ENCODE measurements at places on chromosomes 2 and 18.

GRCh38 chr2:101704816-101705578, 7.5 kb downstream of the MAP4K4 start:
- no peak for DNase-seq

DNA sequence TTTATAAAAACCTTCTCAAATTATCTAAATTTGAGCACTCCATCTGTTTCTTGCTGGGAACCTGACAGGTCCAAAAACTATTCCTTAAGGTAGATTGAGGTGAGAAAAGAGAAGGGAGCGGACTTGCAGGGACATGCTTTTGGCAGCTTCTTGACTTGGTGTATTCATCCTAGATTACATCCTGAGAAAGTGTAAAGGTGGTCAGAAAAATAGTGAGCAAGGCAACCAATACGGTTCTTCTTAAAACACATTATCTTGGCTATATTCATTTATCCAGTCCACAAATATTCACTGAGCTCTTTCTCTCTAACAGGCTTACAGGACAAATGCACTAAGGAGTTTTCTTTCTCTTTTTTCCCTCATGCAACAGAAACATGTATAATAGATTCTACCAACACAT, 230.0 kb downstream of the LRP1B start:
- DNase-seq, result no peak

DNA sequence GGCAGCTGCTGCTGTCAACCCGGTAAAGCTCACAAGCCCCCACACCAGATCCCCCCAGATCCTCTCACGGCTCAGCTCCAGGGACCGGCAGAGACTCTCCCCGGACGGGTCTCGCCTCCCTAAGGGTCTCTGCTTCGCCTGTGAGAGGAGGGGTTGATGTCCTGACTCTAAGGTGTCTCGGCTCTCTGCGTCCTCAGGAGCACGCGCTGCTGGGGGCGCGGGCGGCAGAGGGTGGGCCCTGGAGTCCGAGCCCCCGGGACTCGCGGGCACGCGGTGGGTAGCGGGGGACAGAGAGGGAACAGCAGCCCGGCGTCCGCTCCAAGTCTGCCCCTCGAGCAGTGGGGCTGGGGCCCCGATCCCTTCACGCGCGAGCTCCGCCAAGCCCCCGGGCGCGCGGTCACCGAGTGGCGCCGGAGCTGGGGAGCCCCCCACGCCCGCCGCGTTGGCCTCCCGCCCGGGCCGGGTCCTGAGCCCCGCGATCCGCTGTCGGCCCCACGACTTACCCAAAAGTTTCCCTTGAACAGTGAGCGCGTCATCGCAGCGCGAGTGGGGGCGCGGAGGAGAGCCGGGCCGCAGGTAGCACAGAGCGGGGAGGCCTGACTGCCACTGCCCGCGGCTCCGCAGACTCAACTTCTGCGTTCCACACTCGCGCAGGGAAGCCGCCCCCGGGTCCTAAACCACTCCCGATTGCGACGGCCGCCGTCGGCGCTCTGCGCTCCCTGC, at the start of gene PSTPIP2:
Gene PSTPIP2 (minus strand): TSS at position 608 of the 723 bp plus-strand sequence. CDS start 72 bp downstream, at position 536.
- peak; percentile 46 for DNase-seq

GRCh38 chr18:63686871-63687270, 15.9 kb upstream of the SERPINB11 start:
- DNase-seq, result no peak

DNA sequence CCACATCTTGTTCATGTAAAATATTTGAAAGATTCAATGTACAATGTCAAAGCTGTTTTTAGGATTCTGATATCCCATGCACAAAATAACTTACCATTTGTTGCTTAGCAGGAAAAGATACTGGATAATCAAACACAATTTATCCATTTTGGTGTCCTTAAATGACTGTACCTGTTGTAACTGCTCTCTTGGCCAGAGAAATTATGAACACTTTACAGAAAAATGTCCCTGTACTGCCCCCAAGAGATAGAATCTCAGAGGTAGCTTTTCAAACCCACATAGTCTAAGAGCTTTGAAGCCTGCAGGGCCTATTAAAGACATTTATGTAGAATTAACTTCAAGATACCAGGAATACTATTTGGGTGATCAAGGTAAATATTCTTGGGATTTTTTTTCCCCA, 12.2 kb upstream of the ME2 start:
- no peak for DNase-seq

- DNase-seq, result no peak
Observed at GRCh38 chr18:62102221-62102620, 84.6 kb downstream of the PIGN start.

DNA sequence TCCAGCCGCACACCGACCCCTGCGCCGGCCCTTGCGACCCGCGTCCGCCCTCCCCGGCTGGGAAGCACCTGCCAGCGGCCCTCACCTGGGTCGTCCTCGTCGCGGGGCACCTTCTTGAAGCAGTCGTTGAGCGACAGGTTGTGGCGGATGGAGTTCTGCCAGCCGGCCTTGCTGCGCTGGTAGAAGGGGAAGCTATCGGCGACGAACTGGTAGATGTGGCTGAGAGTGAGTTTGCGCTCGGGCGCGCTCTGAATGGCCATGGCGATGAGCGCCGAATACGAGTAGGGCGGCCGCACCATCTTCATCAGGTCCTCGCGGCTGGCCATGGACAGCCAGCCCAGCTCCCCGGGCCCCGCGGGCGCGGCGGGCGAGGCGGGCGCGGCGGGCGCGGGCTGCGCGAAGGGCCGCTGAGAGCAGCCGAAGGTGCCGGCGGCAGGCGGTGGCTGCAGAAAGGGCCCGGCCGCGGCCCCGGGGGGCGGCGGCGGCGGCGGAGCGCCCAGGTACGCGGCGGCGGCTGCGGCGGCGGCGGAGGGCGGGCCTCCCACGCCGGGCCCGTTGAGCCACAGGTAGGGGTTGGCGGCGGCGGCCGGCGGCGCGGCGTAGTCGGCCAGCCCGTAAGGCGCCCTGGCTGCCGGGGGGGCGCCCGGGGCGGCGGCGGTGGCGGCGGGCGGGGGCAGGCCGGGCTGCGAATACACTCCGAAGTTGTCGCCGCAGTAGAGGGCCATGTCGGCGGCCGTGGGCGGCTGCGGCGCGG, 505 bp downstream of the FOXI3 start:
- no peak for DNase-seq

GRCh38 chr2:233416706-233417105, 62.4 kb downstream of the DGKD start:
- DNase-seq, result no peak

GRCh38 chr18:23631312-23631711, 31.4 kb downstream of the ANKRD29 start:
- DNase-seq, result no peak

DNA sequence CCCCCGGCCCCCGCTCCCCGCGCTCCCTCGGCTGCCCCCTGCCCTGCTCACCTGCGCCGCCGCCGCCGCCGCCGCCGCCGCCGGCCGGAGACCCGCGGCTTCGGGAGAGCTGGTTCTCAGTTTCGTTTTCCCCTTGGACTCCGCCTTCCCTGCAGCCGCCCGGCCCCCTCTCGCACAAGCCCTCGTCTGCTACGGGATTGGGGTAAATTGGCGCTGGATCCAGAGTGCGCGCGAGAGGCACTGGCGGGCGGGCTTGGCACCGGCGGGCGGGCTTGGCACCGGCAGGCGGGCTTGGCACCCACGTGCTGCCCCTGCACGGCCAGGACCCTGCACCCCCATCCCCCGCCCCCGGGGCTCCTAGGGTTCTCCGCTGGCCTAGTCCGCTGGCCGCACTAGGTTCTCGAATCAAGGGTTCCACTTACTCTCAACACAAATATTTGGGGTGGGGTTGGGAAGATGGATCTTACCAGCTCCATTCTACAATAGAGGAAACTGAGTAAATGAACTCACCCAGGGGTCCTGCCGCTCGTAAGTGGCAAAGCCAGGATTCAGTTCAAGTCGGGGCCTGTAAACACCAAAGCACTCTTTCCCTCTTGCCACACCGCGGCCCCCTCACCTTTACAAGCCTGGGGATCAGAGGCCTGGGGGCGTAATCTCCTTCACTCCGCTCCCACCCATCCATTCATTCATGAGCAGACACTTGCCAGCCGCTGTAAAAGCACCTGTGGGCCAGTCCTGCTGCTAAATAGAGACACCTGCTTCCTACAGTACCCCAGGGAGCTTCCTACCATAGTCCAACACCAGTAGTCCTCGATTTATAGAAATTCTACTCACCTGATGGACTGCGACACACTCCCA, at the start of gene EIF2AK2:
Gene EIF2AK2 (minus strand): TSS at position 124 of the 858 bp plus-strand sequence. CDS start 9,174 bp downstream, outside the sequence.
- DNase-seq, result peak; percentile 75

- DNase-seq, result no peak
Observed at GRCh38 chr2:28471214-28471613, 24.6 kb upstream of the PLB1 start.

GRCh38 chr2:231256494-231256893, 58.1 kb downstream of the ARMC9 start:
- no peak for DNase-seq
